Omental fat pad (tissue), 4 donors: ENCODE measurements at places on chromosomes 5 and 9. TPM values are rescaled to one million over a fixed set of nuclear protein-coding genes. Genes with fewer than 3 reads are reported as not detected.

The INSYN2B gene
- total RNA-seq = 6.9 TPM

The SREK1IP1 gene
- total RNA-seq = 8.5 TPM

The QRFP gene
- not detected for total RNA-seq

The WDR31 gene
- total RNA-seq = 0.60 TPM

The RIMOC1 gene
- total RNA-seq = 19.4 TPM

The KLF4 gene
- total RNA-seq = 352 TPM

The AQP7 gene
- 137 TPM for total RNA-seq

- DNase-seq = no peak
These were observed 296.6 kb downstream of the SEMA5A start for GRCh38 chr5:9249231-9249630.

GRCh38 chr5:122501089-122501435 lies 189.0 kb downstream of the SNCAIP start:
- no peak for DNase-seq

- DNase-seq = no peak
These were observed 200.5 kb downstream of the ARHGEF28 start for GRCh38 chr5:73826301-73827105.

DNA sequence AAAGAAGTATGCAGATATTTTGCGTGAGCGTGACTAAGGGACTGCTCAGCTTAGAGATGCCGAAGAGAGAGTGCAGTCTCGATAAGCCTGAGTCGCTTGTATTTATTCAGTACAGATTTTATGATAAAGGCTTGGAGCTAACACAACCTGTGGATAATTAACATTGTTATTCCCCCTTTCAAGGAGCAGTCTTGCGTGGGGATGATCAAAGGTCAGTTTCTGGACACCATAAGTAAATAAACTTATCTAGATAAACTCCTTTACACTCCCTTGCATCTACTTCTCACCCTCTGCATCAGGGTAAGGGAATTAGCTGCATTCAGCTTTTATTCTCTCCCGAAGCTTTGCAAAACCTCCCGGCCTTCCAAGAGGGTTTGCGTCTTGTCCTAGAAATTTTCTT lies 357.8 kb upstream of the ST8SIA4 start:
- DNase-seq = no peak

DNA sequence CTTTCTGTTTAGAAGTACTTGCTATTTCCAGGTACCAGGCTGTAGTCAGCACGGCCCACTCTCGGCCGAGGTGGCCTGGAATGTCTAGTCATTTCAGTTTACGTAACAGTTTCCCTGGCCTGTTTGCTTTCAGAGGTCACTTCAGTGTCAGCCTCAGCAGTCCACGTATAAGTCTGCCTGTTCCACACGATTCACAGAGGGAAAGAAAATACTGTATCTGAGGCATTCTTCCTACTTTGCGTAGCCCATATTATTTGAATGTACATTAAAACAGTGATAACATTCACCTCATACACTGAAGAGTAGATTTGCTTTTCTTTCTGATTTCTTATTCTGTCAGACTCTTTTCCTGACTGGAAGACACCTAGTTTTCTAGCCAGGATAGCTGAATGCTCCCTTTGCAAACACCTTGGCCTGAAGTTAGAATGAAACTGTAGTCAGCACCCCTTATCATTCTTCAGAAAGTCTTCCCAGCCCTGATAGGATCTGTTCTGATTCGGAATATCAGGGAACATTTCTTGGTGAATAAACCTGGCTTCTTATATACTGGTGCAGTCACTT lies 140.9 kb downstream of the AOPEP start:
- no peak for DNase-seq
